ENCODE measurements at places on chromosomes 1 and 21. TPM values are rescaled to one million over a fixed set of nuclear protein-coding genes. Genes with fewer than 3 reads are reported as not detected.

The TIE1 gene
- total RNA-seq: 12.2 TPM

The MROH9 gene
- not detected for total RNA-seq

The FBXO44 gene
- total RNA-seq: 12.9 TPM

The FNDC5 gene
- total RNA-seq: not detected

The PTPRF gene
- total RNA-seq: 89.0 TPM

The KRTAP13-1 gene
- total RNA-seq: not detected

The AMIGO1 gene
- total RNA-seq: 2.6 TPM

The C1orf141 gene
- total RNA-seq: not detected

The TGFBR3 gene
- 63.6 TPM for total RNA-seq

The ADAMTSL4 gene
- total RNA-seq: 7.6 TPM

The GJA9 gene
- total RNA-seq: not detected

The RSPO1 gene
- 1.0 TPM for total RNA-seq

The CDC20 gene
- total RNA-seq: not detected

- peak; percentile 13 for DNase-seq
These were observed 10.5 kb upstream of the KDF1 start for GRCh38 chr1:26970810-26971209.

DNA sequence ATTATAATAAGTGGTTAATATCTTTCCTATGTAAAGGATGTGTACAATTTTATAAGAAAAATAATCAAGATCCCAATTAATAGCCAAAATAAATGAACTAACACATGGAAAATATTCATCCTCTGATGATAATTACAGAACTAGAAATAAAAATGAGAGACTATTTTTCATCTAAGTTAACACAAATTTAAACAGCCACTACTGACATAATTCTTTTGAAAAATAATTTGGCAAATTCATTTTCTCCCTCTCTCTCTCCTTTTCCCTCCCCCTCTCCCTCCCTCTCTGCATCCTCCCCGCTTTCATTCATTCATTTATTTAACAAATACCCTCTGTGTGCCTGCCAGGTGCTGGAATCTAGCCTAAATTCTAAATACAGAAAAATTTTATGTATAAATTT lies 10.3 kb upstream of the SFPQ start:
- DNase-seq: no peak

DNA sequence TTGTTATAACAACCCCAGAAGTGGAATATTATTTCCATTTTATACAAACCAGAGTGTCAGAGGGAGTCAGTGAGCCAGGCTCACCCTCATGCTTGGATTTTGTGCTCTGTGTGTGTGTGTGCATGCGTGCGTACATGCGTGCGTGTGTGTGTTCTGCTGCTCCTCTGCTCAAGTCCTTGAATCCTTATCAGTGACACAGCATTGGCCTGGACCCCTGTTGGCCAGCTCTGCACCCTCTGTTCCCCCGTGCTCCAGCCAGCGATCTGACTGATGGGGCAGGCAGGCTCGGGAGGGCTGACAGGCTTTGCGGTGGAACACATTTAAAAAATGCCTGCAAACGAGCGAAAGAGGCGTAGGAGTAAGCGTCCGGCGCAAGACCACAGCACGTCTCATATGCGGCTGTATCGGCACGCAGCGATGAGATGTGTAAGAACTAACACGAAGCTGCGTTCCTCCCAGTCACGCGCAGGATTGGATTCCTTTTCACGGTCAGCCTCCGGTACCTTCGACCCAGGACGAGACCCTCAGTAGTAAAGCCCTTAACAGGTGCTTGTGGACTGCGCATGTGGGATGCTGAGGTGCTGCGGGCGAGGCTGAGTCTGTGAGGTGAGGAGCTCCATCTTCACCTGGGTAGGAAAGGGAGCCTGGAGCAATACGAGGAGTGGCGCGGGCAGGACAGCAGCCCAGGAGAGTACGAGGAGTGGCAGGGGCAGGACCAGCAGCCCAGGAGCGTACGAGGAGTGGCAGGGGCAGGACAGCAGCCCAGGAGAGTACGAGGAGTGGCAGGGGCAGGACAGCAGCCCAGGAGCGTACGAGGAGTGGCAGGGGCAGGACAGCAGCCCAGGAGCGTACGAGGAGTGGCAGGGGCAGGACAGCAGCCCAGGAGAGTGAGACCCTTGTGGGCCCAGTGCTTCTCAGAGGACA lies 130.9 kb downstream of the GALNT2 start:
- no peak for DNase-seq

- DNase-seq: no peak
These were observed 88.3 kb upstream of the SGIP1 start for GRCh38 chr1:66445492-66446181.

- DNase-seq: no peak
These were observed 3.2 kb upstream of the ZBTB21 start for GRCh38 chr21:42013376-42013775.

DNA sequence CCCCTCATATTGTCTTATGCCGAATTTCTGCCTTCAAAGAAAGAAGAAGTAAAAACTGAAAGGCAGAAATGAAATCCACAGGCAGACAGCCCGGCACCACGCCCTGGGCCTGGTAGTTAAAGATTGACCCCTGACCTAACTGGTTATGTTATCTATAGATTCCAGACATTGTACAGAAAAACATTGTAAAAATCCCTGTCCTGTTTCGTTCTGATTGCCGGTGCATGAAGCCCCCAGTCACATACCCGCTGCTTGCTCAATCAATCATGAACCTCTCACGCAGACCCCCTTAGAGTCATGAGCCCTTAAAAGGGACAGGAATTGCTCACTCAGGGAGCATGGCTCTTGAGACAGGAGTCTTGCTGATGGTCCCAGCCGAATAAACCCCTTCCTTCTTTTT lies 49.3 kb downstream of the JMJD4 start:
- DNase-seq: no peak

- DNase-seq: no peak
These were observed 147.8 kb downstream of the PGBD5 start for GRCh38 chr1:230278376-230278775.

DNA sequence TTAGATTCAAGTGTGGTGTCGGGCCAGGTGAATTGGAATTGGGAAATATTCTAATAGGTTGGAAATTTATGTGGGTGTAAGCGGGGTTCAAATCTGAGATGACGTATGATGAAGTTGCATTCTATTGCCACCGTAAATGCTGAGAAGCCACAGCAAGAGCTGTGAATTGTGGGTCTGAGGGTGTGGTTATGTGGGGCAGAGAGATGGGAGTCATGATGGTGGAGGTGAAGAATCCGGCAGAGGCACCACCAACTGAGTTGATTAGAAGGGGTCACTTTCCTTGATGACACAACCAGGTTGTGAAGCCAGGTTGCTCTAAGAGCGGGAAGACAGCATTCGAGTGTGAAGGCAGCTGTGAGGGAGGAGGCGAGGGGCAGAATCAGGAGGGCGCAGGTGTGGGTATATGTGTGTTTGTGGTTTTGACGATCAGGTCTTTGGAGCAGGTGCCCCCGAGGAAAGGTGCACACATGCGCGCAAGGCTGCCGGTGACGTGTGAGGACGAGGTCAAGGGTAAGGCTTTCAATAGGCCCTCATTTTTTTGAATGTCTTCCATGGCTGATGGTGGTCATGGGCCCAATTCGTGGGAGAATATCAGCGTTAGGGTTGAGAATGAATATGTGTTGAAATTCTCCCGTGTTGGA lies 18.7 kb downstream of the LRRC3 start:
- DNase-seq: no peak

DNA sequence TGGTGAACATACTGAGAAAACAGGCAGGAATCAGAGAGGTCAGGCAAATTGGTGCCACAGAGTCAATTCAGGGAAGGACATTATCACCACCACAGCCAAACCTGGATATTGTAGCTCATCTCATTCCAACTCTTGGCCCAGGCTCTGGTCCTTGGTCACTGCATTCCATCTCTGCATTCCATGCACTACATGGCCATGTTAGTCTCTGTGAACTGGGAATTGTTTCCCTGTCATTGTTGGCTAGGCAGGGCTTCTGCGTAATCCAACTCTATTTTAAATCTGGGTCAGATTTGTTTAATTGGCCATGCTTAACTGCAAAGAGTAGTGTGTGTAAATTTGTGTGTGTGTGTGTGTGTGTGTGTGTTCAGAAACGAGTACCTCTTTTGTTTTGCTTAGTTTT lies 837.6 kb upstream of the ADAMTS5 start:
- DNase-seq: no peak

DNA sequence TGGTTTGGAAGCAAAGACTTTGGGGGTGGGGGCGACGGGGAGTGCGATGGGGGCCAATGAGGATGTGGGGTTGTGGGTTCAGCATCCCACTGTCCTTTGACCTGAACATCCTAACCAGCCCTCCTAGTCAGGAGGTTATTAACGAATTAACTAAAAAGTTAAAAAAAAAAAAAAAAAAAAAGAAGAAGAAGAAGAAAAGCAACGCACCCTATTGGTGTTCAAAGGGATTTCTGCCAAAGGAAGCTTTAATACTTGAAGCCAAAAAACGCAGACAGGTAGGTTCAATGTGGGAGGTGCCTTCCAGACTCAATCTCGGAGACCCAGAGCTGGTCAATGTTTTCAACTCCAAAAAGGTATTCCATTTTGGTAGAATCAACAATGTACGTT lies 2.2 kb downstream of the CLIC6 start:
- no peak for DNase-seq

GRCh38 chr1:82923931-82924330 lies 1075.0 kb downstream of the TTLL7 start:
- DNase-seq: no peak

- DNase-seq: no peak
These were observed 2.0 kb downstream of the UBE2Q1 start for GRCh38 chr1:154556422-154556821.

DNA sequence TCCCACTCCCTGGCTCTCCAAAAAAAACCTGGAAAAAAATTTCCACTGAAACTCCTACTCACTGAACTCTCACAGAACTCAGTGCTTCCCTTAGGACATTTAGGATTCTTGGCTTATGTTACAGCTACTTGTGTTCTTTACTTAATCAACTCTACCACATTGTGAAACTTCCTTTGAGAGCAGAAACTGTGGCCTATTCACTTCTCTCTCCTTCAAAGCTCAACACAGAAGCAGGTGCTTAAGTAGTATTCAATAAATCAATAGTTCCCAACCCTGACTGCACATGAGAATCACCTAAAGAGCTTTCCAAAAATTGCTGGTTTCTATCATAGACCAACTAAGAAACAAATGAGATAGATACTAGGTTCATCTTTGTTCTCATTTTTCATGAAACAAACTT lies 67.9 kb upstream of the DMRTA2 start:
- DNase-seq: no peak

- DNase-seq: no peak
These were observed 151.0 kb downstream of the NUF2 start for GRCh38 chr1:163472651-163473248.

GRCh38 chr1:157000686-157001085 lies 44.9 kb downstream of the ARHGEF11 start:
- no peak for DNase-seq

DNA sequence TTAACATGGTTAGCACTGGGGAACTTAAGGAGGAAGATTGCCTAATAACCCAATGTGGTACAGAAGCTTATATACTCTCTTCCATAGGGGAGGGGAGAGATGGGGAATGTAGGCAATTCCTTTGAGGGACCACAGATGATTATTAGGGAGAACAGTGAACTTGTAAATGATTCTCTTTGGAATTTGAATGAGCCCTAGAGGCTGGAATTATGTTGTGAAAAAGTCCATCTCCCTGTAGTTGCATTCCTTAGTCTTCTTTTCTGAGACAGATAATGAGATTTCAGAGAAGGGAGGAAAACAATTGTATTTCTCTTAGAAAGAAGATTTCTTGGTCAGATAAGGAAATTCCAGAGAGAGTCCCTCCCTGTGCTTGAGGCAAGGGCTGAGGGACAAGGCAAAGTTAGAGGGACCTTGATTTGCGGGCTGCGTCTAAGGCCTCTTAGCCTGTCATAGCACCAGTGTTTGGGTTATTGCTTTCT lies 89.0 kb upstream of the HMCN1 start:
- no peak for DNase-seq

GRCh38 chr1:3170561-3171453 lies 101.8 kb downstream of the PRDM16 start:
- peak; percentile 93 for DNase-seq

DNA sequence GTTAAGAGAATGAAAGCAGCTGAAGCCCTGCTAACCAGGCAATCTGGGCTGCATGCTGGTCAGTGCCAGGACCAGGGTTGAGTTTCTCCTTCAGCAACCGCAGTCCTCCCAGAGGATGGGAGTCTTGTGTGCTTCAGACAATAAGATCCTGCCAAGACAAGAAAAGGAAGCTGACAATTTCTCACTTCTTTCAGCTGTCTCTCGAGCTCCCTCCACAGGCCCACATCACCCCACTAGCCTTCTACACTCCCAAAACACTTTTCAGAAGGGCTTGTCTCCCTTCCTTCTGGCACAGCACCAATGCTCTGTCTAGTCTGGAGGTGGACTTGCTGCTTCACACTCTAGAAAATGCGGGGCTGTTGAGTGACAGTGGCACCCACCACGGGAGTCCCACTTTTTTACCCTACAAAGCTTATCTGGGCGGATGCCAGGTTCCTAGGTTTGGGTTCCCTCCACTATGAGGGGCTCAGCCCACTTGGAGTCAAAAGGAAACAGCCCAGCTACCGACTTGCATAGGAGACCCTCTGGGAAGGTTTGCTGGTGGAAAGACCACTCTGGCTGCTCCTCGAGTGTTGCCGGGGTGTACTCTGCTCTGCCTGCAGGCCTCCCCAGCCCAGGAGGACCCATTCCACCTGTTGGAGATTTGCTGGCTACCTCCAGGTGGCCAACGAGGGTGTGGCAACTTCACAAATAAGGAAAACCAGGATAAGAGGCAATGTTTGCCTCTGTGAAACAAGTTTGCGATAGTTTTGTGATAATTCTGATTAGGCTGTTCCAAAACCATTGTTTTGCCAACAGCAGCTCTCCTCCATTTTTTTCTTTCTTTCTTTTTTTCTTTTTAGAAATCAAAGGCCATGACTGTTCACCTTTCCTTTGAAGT lies 68.9 kb downstream of the TENT5C start:
- DNase-seq: peak; percentile 68

- DNase-seq: no peak
These were observed 145.4 kb downstream of the GALNT2 start for GRCh38 chr1:230212405-230212936.

DNA sequence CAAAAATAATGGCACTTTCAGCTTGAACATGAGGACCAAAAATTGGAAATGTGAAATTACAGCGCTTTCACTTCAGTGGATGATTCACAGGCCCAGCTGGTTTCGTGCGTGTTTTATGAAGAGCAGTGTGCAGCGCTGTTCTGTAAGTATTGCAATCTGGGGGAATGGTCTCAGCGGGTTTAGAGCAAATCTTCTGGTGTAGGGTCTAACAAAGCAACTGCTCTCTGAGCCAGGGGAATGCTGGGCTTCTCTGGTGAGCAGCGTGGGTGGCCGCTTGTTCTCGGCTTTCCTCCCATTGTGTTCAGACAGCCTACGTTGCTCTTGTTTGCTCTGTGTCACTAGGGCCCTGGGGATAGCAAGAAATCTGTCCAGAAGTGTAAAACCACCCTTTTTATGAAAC lies 42.4 kb upstream of the GADD45A start:
- DNase-seq: no peak

DNA sequence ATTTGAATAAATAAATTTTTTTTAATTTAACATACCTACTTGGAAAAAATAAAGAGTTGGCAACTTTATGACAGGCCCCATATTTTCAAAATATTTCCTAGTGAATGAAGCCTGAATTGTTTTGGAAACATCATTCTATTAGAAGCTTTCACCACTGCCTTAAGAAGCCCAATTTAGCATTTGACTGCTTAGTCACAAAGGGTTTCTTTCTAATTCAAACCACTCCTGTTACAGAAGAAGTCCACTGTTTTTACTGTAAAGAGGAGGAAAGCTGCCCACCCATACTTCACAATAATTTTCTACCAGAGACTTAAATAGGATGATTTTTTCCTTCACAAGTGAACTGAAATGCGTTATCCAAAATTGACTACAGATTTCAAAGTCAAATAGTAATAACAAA lies 534.6 kb upstream of the PTBP2 start:
- no peak for DNase-seq

GRCh38 chr1:61115436-61115835 lies 33.1 kb downstream of the NFIA start:
- DNase-seq: no peak

All from body of pancreas (tissue), 4 donors.